ENCODE measurements at places on chromosomes 7 and 10. TPM values are rescaled to one million over a fixed set of nuclear protein-coding genes. Genes with fewer than 3 reads are reported as not detected.

DNA sequence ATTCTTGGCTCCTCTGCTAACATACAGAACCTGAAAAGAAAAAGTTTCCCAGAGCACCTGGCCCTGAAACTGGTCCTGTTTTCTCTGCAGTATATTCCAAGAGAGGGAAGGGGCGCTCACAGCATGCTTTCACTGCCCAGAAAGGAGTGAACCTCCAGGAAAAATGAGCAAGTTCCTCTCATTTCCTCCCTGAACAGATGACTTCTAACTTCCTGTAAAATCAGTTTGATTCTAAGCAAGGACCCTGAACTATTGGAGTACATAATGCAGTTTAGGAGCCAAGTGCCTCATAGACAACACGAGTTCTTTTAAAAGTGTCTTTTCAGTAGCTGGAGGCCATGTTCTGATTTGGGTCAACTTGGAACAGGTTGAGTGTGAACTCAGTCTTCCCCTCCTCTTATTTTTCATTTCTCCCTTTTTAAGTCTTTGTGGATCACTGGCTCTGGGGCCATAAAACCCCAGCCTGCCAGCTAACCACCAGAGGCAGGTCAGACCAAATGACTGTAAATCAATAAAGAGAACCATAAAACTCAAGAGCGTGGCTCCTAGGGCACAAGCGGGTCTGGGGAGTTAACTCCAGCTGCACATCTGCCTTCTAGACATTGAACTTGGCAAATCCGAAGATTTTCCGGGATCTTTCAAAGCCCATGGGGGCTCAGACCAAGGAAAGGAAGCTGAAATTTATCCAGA lies 5.9 kb upstream of the LRRC18 start:
- DNase-seq: no peak

DNA sequence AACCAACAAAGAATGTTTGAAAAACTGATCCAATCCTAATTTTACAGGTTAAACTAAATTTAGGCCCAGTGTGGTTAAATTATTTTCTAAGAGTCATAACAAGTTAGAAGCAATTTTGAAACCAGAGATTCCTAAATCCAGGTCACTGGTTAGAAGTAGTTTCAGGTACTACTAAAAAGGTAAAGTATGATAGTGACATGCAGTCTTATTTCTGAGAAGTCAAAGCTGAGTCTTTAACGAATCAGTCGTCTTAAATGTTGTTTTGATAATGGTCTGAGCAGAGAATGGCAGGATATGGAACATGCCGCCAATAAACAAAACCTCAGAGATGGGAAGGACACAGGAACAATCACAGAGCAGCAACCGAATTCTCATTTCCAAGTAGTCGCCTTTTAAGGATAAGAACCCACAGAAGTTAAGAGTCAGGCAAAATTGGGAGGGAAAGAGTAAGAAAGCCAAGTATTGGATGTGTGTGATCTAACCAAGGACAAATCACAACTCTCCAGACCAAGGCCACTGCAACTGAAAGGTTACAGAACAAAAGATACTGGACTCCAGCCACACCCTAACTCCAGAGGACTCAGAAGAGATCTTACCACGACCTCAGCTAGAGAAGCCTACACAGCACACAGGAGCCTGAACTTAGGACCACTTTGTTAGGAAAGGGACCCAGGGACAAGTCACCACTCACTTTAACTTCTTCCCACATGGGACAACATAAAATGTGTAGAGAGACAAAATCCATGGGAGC lies 19.7 kb downstream of the TMEM243 start:
- no peak for DNase-seq

The NPY4R gene
- not detected for total RNA-seq

DNA sequence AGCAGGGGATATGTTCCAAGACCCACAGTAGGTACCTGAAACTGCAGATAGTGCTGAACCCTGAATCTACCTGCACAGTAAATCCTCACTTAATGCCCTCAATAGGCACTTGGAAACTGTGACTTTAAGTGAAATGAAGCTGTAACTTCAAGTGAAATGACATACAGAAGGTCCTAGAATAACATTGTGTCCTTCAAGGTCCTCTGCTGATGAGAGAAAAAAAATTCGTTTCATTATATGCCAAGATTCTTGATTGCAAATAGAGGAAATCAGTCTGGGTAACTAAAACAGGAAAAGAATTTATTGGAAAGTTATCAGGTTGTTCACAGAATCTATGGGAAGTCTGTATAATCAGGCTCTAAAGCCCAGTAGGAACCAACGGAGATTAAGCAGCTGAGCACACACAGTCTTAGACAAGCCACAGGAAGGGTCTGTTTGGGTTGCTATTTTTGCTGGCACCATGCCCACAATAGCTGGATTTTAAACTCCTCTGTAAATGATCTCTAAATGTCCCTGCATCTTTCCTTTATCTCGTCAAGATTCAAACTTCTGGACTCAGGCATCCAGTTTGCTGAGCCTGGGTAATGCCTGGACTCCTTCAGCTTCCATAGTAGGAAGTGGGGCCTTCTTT lies 57.5 kb downstream of the EXOC4 start:
- DNase-seq: peak; percentile 36

DNA sequence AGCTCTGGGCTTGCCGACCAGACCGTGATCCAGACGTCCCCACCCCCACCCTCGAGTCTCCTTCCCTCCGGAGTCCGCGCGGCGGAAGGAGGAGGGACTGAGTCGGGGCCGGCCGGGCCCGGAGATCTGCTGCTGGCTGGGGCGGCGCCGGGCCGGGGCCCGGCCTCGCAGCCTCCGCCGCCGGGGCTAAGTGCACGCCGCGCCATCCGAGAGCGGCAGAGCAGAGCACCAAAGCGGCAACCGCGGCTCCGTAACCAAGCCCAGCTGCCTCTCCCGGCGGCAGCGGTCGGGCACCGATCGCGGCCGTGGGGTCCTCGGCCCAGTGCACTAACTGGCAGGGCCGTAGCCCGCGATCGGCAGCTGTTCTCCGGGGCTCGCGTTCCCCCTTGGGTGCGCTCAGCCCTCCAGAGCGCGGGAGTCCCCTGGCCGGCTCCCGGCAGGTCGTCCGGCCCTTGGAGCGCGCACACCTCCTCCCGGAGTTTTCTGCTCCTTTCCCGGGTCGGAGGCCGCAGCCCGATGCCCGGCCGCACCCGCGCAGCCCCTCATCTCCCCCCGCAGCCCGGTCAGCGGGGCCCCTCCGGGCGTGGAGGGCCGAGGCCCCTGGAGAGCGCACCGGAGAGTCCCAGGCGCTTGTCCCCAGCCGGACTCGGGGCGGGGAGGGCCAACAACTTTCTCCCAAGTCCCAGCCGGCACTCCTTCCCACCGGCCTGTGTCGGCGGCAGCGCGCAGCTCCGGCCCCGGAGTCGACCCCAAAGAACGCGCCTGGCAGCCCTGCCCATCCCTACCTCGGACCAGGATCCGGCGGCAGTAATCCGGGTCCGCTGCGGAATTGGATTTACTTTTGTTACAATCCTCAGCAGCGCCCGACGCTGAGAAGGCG lies 799 bp downstream of the VAX1 start:
- no peak for DNase-seq

DNA sequence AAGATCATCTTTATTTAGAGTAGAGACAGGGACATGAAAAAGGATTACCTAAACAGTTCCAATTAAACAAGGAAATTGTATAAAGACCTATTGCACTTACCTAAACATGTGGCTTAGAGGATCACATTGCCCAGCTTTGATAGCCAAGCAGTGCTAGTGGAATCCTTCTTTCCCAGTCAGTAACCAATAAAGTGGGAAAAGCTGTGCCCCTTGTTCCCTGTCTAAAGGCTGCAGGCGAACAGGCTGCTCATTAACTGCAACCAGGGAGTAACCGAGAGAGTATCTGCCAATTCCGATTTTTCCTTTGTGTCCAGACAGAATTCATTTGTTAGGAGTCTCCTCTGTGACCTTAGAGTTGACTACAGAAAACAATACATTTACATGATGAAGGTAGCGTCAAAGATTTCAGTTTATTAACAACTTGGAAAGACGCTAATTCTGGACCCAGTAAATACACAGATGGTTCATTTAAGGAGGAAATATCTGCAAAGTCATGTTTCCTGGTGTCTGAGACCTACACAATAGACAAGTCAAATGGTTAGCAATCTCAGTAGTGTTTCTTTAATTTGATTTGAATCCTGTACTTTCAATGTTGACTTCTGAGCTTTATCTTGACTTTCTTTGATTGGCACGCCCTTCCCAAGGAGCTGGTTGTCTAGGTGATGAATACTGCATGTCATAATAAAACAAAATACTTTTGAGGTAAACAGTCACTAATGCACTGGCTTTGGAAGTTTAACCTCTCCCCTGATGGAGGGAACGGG lies 57.3 kb upstream of the MET start:
- no peak for DNase-seq

- DNase-seq: peak; percentile 27
Observed at GRCh38 chr10:8054494-8055407, at the start of gene GATA3. TSS of gene GATA3 (plus strand) at chr10:8054688. CDS start at chr10:8055656, 968 bp downstream.

DNA sequence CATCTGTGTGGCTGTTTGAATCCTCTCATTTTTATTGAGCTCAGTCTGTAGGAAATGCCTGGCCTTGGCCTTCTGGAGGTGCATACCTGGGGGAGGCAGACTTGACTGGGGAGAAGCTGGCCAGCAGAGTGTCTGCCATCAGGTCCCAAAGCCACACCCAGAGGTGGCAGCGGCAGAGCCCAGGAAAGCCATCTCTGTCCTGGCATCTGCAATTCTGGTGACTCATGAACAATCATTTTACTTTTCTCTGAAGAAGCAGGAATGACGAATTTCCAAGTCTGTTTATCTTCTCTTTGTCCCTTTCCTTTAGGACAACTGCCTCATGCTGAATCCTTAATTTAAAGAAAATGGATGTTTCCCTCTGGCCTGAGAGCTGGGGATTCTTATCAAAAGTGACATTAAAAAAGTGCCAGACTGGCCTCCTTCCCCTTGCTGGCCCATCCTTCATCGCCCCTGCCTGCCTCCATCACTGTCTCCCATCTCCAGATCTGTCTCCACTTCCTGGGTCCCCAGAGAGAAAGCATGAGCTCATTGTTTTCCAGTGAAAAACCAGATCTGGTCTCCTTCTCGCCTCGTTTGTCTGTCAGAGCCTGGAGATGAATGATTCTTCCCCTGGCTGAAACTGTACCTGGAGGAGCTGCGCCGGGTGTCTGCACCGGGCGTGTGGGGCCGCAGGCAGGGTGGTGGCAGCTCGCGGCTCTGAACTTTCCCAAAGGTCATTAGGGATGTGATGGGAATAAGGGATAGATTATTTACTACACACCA lies 124.5 kb downstream of the TMEM178B start:
- DNase-seq: no peak

DNA sequence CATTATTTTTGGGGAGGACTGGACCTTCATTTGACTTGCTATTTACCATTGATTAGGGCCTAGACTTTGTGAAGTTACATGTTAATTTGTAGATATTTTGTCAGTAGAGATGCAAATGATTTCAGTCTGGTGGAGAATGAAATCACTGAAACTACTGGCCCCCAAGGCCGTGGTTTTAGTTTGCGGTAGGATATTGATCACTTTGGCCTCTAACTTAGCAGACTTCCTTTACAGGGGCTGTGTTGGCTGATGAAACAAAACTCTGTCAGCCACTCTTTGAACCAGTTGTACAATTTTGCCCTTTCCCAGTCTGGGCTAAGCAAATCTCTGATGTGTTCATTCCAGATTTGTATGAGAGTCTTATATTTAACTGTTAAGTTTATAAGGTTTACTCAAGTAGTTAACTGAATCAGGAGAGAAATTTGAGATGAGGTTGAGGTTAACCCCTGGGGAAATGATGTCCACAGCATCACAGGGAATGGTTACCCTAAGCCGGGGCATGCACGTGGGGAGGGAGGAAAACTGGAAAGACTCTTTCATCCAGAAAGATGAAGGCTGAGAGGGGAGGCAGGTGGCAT lies 105.7 kb upstream of the INSIG1 start:
- DNase-seq: no peak

DNA sequence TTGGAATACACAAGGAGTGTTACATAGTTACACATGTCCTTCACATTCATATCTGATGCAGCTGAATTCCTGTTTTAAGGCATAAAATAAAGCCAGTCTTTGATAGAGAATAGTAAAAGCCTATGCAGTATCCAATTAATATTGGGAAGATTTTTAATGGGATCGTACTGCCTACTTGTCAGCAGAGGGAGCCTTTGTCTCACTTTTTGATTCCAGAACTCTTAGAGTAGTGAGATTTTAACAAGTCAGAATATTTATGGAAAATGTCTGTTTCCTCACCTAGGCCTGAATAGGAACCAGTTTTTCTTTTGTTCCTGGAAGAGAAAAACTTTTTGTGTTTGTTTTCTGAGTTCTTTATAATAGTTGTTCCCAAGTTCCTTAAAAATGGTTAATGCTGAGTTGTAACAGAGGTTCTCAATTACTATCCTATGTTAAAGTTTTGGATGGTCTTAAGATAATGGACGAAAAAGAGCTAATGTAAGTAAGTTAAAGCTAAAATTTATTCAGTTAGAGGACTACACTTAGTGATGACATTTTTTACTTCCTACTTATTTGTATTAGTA lies 114.0 kb downstream of the BBS9 start:
- peak; percentile 83 for DNase-seq

The POLL gene
- 11.1 TPM for total RNA-seq

The CDHR3 gene
- 19.6 TPM for total RNA-seq

- DNase-seq: no peak
Observed at GRCh38 chr10:102682416-102682815, 31.8 kb downstream of the ARL3 start.

The MMD2 gene
- not detected for total RNA-seq

DNA sequence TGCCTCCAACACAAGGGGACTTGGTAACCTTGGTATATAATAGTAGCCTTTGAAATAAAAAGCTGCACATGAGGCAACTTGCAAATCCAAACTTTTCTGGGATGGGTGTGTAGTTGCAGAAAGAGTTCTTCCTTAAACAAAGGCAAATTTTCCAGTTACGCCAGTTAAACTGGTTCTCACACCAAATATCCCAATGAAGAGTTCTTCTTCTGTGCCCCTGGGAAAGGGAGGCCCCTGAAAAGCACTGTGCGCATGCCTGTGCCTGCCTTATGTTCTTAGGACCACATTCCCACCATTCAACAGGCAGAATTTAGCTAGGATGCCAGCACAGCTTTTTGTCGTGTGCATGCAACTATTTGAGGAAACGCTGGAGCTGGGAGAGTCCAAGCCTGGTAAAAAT lies 164.8 kb upstream of the SLC25A13 start:
- no peak for DNase-seq

DNA sequence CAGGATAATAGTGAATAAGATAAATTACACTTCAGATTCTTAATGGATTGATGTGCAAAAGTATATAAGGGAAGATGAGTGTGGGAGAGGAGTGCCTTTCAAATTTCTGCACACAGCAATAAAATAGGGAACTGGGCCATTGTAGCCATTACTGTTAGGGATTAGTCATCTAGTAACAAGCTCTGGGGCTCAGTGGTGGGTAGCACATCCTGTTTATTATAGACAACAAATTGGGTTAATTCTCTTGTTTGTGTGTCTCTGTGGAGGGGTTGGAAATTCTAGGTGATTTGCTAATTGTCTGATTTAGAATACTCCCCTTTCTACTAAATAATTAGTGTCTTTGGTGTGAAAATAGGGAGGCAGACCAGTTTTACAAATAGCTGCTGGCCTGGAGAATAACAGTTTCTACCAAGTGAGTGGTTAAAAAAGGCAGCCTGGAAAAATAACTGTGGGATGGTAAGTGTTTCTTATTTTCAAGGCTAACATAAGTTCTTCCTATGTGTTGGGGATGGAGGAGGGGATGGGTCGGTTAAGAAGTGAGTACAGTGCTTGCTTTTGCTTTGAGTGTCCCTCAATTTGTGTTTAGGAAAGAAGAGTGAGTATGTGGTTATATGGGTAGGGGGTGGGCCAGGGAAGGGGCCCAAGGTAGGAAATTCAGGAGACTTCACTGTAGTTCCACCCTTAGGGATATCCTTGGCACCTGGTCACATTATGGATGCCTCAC lies 43.3 kb upstream of the TMEM248 start:
- no peak for DNase-seq

- no peak for DNase-seq
Observed at GRCh38 chr7:8536431-8536830, 103.0 kb downstream of the NXPH1 start.

The MEST gene
- total RNA-seq: 63.0 TPM

Measured in fibroblast of the aortic adventitia (primary cell).